ENCODE measurements at places on chromosomes 7 and 10.

- DNase-seq = no peak
Observed at GRCh38 chr7:32579776-32580175, 84.5 kb downstream of the AVL9 start.

DNA sequence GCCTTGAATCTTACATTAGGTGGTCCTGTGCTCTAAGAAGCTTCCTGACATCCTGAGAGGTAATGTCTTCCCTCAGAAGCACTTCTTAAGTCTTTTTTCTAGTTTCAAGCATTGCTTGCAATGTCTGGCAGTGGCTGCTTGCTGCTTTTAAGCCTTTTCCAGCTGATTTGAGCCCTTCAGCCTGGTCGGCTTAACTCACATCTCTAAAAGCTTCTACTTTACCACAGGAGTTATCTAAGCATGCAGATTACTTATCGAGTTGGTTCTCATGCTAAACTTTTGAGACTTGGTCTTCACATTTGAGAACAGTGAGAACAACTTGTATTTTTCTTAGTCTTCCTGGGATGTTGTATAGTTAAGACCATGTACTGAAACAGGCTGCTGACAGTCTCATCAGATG, 3.9 kb downstream of the LRMDA start:
- no peak for DNase-seq

DNA sequence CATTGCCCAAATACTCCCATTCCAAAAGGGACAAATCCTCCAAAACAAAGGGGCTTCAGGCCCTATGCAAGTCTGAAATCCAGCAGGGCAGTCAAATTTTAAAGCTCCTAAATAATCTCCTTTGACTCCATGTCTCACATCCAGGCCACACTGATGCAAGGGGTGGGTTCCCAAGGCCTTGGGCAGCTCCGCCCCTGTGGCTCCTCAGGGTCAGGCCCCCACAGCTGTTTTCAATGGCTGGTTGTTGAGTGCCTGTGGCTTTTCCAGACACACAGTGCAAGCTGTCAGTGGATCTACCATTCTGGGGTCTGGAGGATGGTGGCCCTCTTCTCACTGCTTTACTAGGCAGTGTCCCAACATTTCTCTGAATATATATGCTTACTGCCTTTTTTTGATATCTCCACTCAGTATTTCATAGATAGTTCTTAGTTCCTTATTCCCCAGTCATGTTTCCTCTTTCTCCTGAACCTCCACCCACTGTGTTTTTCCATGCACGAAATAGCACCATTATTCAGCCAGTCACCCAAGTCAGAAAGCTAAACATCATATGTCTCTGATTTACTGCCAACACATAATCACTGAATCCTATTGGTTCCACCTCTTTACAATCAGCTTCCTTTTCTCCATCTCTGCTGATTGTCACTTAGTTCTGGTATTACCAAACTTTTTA, 172.6 kb upstream of the CACNA2D1 start:
- no peak for DNase-seq

GRCh38 chr7:43461349-43462024, 121.4 kb upstream of the STK17A start:
- no peak for DNase-seq

DNA sequence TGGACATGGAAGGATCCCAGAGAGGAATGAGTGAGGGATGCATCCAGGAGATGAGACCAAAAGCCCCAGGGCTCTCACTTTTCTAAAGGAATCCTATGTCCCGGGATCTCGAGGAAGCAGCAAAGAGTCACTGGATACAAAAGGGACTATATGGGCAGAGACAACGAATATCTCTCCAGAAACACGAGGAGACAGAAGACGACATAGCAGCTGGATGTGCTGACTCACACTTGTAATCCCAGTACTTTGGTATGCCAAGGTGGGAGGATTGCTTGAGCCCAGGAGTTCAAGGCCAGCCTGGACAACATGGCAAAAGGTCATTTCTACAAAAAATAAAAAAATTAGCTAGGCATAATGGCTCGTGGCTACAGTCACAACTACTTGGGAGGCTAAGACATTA, 24.7 kb upstream of the MSMB start:
- no peak for DNase-seq

DNA sequence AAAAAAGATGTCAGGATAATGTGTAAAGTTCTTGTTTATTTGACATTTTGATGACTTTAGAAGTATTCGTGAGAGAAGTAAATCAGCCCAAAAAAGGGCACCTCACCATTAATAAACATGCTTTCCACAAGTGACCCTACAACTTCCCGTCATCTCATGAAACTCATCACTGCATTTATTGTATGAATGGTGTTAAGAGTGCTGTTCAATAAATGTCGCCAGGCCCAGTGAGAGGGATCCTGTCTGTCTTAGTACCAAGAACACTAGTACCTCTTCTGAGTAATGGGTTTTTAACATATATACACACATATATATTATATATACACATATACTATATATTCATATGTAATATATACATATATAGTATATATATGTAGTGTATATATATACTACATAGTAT, 61.9 kb downstream of the TMEM26 start:
- DNase-seq = no peak

- DNase-seq = no peak
Observed at GRCh38 chr7:112981966-112982365, 104.7 kb downstream of the GPR85 start.

Measured in T-cell (primary cell).